ENCODE measurements at places on chromosomes 12 and 14.

- DNase-seq: peak; percentile 99
Measured at GRCh38 chr14:58331111-58331510, 32.8 kb downstream of the ARID4A start.

DNA sequence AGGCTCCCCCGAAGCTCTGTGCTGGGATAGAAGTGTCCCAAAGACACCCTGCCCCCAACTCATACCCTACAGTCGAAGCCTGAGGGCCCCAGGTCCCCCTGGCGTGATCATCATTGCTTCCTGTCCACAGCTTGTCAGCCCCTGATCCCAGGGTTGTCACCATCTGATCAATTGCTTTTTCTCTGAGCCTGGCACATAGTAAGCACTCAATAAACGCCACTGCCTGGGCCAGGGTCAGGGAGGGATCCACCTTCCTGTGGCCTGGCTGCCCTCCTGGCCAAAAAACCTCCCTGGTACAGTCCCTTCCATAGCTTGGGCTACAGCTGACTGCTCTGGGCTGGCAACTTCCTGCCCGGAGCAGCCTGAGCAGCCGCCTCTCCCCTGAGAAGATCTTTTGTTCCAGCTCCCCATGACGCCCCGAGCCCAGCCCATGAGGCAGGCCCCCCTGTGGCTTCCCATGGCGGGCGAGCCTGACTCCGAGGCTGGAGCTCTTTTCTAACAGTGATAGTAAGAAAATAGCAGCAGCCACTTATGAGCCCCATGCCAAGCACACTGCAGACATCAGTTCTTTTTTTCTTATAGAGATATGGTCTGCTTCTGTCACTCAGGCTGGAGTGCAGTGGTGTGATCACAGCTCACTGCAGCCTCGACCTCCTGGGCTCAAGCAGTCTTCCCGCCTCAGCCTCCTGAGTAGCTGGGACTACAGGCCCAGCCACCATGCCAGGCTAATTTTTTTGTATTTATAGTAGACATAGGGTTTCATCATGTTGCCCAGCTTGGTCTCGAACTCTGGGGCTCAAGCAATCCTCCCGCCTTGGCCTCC lies 6.5 kb downstream of the SH2B3 start:
- DNase-seq: peak; percentile 50

GRCh38 chr12:77924703-77925102 lies 94.0 kb downstream of the NAV3 start:
- no peak for DNase-seq

GRCh38 chr14:60506462-60506984 lies 2.4 kb upstream of the SIX6 start:
- no peak for DNase-seq
